Activated naive CD8-positive, alpha-beta T cell treated with anti-CD3 and anti-CD28 coated beads, Interleukin-2, amount 50 U/mL, for 24 hours (primary cell): ENCODE measurements at places on chromosomes 2 and 18.

- no peak for DNase-seq
- no peak overlapping the region for H3K27ac ChIP-seq
- H3K4me3 ChIP-seq: no peak overlapping the region
- peaks cover 11% of the 10 kb centered on the region for H3K4me1 ChIP-seq
Observed at GRCh38 chr2:234954551-234954992, 2.8 kb downstream of the SH3BP4 start.

DNA sequence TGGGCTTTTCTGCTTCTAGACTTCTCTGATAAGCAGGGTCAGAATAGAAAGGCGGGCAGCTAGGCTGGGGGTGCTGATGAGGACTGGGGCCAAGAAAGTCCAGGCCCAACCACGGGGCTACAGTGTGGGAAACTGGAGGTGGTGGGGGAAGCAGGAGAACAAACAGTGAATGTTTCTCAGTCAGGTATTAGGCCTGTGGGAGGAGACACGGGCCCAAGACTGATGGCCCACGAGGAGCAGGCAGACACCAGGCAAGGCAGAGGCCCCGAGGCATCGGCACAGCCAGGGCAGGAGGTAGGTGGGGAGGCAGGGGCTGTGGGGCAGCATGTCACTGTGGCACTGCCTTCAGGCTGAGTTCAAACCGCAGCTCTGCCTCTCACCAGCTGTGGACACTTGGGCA is 40.7 kb downstream of the KCNIP3 start:
- no peak overlapping the region for H3K4me3 ChIP-seq
- H3K4me1 ChIP-seq: no peaks in the 10 kb centered on the region
- no peak for DNase-seq
- no peaks in the 10 kb centered on the region for H3K36me3 ChIP-seq

DNA sequence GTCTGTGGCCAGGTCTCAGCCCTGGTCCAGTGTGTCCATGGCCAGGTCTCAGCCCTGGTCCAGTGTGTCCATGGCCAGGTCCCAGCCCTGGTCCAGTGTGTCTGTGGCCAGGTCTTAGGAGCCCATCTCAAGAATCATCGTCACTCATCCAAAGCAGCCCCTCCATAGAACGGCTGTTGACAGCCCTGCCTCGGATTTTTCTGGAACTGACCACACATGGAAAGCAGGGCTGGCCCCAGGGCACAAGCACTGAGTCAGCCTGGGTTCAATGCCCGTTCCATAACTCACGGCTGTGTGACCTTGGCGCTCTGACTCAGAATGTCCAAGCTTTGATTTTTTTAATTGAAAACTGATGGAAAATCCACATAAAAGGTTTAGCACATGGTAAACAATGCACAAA is 59.9 kb upstream of the SNTG2 start:
- DNase-seq: no peak
- H3K36me3 ChIP-seq: no peaks in the 10 kb centered on the region
- H3K27ac ChIP-seq: no peak overlapping the region
- H3K27me3 ChIP-seq: peaks cover 32% of the 10 kb centered on the region

GRCh38 chr2:65671670-65672242 is 239.4 kb upstream of the SPRED2 start:
- H3K36me3 ChIP-seq: peaks cover 4% of the 10 kb centered on the region
- H3K4me3 ChIP-seq: no peak overlapping the region
- H3K27me3 ChIP-seq: peaks cover 6% of the 10 kb centered on the region
- no peak overlapping the region for H3K27ac ChIP-seq

- H3K36me3 ChIP-seq: peaks cover 5% of the 10 kb centered on the region
- H3K4me3 ChIP-seq: no peak overlapping the region
- DNase-seq: no peak
- H3K4me1 ChIP-seq: peaks cover 34% of the 10 kb centered on the region
Observed at GRCh38 chr2:227821043-227821942, 7.7 kb downstream of the CCL20 start.

GRCh38 chr2:32901313-32901712 is 45.4 kb upstream of the LTBP1 start:
- no peak overlapping the region for H3K4me3 ChIP-seq
- no peak overlapping the region for H3K27ac ChIP-seq
- no peak for DNase-seq
- H3K27me3 ChIP-seq: peaks cover 9% of the 10 kb centered on the region
- no peaks in the 10 kb centered on the region for H3K36me3 ChIP-seq
- no peaks in the 10 kb centered on the region for H3K4me1 ChIP-seq

DNA sequence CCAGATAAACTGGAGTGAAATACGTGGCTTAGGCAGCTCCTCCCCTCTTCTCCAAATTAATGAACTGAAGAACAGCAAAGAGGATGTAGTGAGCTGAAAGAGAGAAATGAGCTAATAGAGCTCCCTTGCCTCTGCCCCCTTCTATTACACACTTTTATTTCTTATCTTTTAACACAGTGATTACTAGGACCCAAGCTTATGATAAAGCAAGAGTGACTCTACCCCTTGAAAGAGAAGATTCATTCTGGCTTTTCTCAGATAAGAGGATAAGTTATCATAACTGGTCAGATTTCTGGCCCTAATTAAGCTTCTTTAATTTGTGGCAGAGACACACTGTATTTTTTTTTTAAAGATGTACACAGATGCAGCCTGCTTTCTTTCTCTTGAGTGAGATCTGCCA is 102.2 kb downstream of the MSTN start:
- no peak overlapping the region for H3K27ac ChIP-seq
- no peak for DNase-seq
- H3K4me3 ChIP-seq: no peak overlapping the region
- peaks cover 2% of the 10 kb centered on the region for H3K27me3 ChIP-seq
- H3K36me3 ChIP-seq: no peaks in the 10 kb centered on the region
- no peaks in the 10 kb centered on the region for H3K4me1 ChIP-seq

DNA sequence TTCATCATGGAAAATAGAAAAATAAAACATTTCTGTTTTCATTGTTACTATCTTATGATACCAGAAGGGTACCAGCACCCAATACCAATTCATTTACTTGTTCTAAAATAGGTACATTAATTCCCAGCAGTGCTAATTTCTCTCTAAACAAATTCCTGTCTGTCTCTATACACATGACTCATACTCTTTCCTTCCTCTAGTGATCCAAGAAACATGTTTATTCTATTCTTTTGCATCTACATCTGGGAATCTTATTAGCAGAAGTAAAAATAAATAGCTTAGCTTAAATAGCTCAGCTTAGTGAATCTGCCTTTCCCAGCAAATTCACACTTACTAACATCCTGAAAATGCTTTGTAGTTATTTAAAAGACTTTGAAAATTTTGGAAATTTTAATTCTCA is 84.5 kb upstream of the MAPRE2 start:
- H3K27ac ChIP-seq: no peak overlapping the region
- no peaks in the 10 kb centered on the region for H3K4me1 ChIP-seq
- peaks cover 16% of the 10 kb centered on the region for H3K27me3 ChIP-seq
- DNase-seq: no peak

DNA sequence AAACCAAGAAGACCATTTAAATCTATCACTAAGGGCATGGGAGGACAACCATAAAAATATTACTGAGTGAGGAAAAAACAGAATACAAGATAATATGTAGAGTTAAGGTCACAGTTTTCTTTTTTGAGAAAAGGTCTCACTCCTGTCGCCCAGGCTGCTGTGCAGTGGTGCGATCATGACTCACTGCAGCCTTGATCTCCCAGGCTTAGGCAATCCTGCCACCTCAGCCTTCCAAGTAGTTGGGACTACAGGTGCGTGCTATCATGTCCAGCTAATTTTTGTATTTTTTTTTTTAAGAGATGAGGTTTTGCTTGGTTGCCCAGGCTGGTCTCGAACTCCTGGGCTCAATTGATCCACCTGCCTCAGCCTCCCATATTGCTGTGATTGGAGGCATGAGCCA is 24.0 kb downstream of the POLR1A start:
- peaks cover 23% of the 10 kb centered on the region for H3K4me1 ChIP-seq
- no peak overlapping the region for H3K27ac ChIP-seq
- no peaks in the 10 kb centered on the region for H3K27me3 ChIP-seq
- no peak for DNase-seq
- peaks cover 63% of the 10 kb centered on the region for H3K36me3 ChIP-seq

DNA sequence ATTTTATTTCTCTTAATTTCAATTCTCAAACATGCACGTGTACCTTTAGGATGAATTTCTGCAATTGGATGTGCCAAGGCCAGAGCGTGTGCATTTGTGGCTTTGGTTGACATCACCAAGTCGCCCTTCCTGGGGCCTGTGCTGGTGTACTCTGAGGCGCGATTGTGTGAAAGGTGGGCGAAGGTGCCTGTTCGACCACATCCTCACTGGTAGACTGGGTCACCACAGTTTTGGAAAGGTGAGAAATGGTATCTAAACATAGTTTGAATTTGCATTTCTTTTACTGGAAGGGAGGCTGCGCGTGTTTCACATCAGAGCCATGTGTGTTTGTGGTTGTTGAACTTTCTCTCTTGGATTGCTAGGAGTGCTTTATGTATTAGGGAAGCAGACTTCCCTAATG is 89.8 kb downstream of the LDLRAD4 start:
- peak overlapping the region; percentile 84 for H3K27ac ChIP-seq
- peak overlapping the region; percentile 10 for H3K4me3 ChIP-seq
- peaks cover 37% of the 10 kb centered on the region for H3K4me1 ChIP-seq
- no peaks in the 10 kb centered on the region for H3K36me3 ChIP-seq
- peak; percentile 40 for DNase-seq

DNA sequence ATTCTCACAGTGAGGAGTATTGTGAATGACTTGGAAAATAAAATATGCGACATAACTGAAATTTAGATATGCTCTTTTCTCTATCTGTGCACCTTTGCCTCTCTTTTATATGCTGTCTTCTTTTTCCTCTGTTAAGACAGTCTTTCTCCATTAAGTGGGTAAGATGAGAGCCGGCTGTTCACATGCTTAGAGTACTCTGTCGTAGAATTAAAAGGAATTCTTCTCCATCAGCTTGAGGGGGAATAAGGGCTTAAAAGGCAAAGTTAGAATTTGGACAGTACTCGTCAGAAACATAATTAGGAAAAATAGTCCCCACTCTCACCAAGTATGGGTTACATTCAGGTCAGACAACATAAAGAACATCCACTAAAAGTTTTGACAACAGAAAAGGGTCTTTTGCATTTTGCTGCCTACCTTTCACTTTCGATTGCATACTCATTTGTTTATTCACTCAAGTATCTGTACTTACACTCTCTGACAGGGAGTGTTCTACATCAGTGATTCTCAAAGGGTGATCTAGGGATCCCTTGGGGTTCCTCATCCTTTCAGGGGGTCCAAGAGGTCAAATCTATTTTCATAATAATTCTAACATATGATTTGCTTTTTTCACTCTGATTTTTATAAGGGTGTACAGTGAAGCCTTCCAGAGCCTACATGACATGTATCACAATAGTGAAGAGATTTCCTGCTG is 48.0 kb downstream of the ARHGAP15 start:
- DNase-seq: no peak
- no peaks in the 10 kb centered on the region for H3K27me3 ChIP-seq
- peaks cover 47% of the 10 kb centered on the region for H3K4me1 ChIP-seq
- peak overlapping the region; percentile 74 for H3K4me3 ChIP-seq
- peak overlapping the region; percentile 82 for H3K27ac ChIP-seq

GRCh38 chr2:191173206-191173605 is 22.4 kb upstream of the STAT4 start:
- no peaks in the 10 kb centered on the region for H3K36me3 ChIP-seq
- H3K27me3 ChIP-seq: no peaks in the 10 kb centered on the region
- H3K4me3 ChIP-seq: no peak overlapping the region
- H3K27ac ChIP-seq: peak overlapping the region; percentile 23
- peaks cover 75% of the 10 kb centered on the region for H3K4me1 ChIP-seq

GRCh38 chr2:40457366-40457765 is 5.5 kb upstream of the SLC8A1 start:
- no peak overlapping the region for H3K27ac ChIP-seq
- peaks cover 2% of the 10 kb centered on the region for H3K36me3 ChIP-seq
- H3K4me3 ChIP-seq: no peak overlapping the region
- peaks cover 11% of the 10 kb centered on the region for H3K27me3 ChIP-seq

DNA sequence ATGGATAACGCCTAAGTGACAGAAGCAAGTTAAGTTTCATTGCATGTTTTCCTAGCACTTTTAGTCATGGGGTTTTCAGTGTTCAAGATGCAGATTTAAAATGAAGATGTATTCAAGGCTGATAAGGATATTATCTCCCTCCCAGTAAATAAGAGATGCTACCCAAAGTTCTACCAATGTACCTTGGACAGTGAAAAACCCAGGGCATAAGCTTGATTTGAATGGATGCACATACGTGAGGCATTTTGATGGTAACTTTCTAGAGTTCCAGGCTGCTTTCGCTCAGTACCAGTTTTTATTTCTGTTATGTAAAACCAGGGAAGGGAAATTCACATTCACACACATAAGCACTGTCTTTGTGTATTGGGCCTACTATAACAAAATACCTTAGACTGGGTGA is 90.3 kb downstream of the STK39 start:
- H3K4me3 ChIP-seq: no peak overlapping the region
- H3K27ac ChIP-seq: no peak overlapping the region
- peaks cover 5% of the 10 kb centered on the region for H3K4me1 ChIP-seq
- no peak for DNase-seq

DNA sequence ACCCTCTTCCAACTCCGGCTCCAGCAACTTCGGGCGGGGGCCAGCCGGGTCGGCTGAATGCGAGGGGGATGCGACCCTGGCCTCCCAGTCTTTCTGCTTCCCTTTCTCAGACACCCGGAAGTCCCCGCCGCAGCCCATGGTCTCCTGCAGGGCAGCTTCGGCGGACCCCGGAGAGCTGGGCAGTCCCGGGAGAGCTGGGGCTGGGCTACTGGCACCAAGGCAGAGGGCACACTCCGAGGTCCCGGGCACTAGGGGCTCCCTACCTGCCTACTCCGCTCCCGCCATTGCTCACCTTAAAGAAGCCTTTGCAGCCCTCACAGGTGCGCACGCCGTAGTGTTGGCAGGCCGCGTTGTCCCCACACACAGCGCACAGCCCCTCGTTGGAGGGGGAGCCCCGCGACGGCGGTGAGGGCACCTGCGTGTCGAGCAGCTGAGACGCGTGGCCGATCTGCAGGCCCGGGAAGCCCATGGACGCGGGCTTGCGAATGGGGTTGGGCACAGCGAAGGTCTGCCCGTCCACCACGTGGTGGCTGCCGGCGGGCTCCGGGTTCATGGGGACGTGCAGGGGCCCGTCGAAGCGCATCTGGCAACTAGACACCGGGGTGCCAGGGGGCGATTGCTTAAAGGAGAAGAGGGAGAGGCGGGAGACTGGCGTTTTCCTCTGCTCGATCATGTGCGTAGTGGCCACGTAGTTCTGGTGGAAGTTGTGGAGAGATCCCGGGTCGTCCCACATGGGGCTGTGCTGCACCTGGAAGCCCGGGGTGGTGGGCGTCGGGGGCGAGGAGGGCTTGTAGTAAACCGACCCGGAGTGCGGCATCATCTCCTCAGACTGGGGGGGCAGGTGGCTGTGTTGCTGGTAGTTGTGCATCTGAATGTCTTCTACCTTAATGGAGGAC is 3.2 kb downstream of the NR4A2 start:
- peaks cover 84% of the 10 kb centered on the region for H3K36me3 ChIP-seq
- peak overlapping the region; percentile 91 for H3K4me3 ChIP-seq
- peaks cover 12% of the 10 kb centered on the region for H3K27me3 ChIP-seq
- no peak for DNase-seq
- peak overlapping the region; percentile 99 for H3K27ac ChIP-seq

- no peaks in the 10 kb centered on the region for H3K27me3 ChIP-seq
- no peak overlapping the region for H3K27ac ChIP-seq
- no peaks in the 10 kb centered on the region for H3K36me3 ChIP-seq
- DNase-seq: no peak
Observed at GRCh38 chr2:224412141-224413015, 10.5 kb upstream of the FAM124B start.
